NAMALWA (cell line): ENCODE measurements at places on chromosomes 12 and 14.

- DNase-seq = no peak
Measured at GRCh38 chr14:74917646-74918081, 5.4 kb downstream of the RPS6KL1 start.

DNA sequence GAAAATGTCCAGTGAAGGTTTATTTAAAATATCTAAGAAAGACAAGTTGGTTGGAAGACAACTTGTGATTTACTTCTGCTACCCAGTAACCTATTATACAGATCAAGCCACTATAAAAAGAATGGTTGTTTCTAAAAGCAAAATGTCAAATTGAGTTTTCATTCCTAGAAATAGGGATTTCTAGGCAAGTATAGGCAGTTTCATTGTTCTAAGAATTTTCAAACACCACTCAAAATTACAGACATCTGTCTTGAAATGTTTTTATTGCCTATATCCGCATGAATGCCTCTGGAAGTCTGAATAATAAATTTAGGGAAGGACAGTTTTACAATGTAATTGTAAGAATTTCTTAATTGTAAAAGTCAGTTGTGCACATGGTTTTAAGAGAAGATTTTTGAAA lies 8.6 kb downstream of the YEATS4 start:
- no peak for DNase-seq

GRCh38 chr12:122917507-122918121 lies 21.7 kb upstream of the VPS37B start:
- DNase-seq = no peak

DNA sequence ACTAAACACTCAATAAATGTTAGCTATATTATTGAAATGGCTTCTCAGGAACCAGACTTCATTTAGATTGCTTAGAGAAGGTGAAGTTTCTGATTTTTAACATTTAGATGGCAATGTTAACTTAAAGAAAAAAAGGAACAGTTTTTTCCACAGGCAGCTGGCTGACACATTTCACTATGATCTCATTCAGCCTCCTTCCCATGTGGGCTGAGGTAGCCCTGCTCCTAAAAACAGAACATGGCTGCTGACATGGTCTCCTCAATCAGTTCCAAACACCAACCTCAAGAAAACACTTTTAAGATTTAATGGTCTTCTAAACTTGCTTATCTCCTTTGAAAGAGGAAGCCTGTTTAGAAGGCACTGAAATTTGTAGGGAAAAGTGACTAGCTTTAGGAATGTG lies 23.8 kb downstream of the GNS start:
- no peak for DNase-seq

GRCh38 chr14:95515080-95515489 lies 1.4 kb downstream of the SYNE3 start:
- peak; percentile 48 for DNase-seq

DNA sequence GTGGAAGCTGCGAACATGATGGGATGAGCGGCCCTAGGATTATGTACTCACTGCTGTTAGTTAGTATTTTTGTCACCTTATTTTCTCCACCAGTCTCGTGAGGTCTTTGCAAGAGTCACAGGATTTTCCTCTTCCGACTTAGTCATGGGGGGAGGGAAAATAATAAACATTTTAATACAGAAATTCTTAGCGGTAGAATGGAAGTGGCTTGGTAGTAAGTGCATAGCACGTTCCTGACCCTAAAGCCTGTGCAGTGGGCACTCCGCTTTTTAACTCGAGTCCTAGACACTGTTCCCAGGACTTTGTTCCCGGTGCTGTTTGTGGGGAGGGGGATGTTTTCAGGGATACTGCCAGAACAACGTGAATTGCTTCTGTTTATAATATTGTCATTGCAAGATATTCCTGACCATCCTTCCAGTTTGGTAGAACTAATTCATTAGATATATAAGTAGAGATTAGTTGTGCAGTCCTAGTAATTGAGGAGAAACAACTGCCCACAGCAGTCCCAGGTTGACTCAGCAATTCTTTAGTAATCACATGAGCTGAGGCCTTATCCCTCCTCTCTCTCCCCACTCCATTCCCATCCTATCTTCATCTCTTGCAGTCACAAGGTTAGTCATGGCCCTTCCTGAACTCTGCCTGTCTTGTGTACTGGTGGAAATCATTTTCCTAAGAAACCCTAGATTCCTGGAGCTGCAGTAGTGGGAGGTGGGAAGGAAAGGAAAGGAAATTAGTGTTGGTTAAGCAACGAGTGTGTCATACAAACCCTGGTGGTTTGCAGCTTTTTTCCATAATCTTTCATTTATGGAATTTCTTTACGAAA lies 799 bp downstream of the SLC38A6 start:
- DNase-seq = no peak

- DNase-seq = no peak
Measured at GRCh38 chr14:55955175-55955574, 163.0 kb upstream of the PELI2 start.

DNA sequence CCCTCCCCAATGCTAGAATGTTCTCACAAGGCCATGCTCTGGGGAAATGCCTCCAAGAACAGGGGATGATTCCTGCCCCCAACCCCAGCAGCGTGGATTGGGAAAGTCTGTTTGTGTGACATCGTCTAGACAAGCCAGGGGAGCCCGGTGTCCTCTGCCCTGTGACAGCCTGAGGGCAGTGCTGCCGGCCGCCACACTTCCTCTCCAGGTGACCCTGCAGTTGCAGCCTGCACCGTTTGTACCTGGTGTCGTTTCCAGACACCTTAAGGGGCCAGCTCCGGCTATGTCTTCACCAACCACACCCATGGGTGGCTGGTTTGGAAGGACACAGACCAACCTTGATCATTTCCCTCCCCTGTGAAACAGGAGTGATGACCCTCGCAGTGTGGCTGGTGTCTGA lies 372.6 kb downstream of the BCL11B start:
- no peak for DNase-seq

- DNase-seq = no peak
Measured at GRCh38 chr12:122659579-122659978, 43.6 kb downstream of the HCAR2 start.

DNA sequence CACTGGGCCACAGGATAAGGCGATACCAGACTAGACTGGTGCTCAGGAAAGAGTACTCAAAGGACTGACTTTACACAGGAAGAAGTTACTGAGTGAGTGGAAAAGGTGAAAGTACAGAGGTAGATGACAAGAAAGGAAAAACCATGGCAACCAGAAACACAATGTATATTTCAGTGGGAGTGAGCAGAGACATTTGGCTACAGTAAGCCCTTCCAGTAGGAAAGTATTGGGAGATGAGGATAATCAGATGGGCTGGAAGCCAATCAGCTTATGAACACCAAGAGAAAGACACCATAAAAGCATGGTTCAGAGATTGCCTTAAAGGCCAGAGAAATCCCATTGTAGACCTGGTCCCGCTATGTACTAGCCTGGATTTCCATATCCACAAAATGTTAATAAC lies 51.6 kb downstream of the TMTC1 start:
- no peak for DNase-seq

- DNase-seq = no peak
Measured at GRCh38 chr12:61452076-61452475, 808.1 kb upstream of the USP15 start.
